ENCODE measurements at places on chromosomes 6 and 20.

DNA sequence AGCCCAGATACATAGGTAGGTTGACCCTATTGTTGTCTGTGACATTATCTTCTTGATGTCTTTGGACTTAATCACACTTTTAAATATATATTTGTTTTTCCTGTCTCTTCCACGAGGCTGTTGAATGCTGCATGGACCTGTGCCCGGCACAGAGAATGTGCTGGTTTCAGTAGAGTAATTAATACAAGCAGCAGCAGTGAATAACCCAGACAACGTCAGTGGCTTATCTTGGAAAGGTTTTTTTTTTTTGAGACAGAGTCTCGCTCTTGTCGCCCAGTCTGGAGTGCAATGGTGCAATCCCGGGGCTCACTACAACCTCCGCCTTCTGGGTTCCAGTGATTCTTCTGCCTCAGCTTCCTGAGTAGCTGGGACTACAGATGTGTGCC, 108.2 kb downstream of the CDH26 start:
- DNase-seq = no peak

- no peak for DNase-seq
These were observed 160.3 kb downstream of the KIF16B start for GRCh38 chr20:16412906-16413305.

DNA sequence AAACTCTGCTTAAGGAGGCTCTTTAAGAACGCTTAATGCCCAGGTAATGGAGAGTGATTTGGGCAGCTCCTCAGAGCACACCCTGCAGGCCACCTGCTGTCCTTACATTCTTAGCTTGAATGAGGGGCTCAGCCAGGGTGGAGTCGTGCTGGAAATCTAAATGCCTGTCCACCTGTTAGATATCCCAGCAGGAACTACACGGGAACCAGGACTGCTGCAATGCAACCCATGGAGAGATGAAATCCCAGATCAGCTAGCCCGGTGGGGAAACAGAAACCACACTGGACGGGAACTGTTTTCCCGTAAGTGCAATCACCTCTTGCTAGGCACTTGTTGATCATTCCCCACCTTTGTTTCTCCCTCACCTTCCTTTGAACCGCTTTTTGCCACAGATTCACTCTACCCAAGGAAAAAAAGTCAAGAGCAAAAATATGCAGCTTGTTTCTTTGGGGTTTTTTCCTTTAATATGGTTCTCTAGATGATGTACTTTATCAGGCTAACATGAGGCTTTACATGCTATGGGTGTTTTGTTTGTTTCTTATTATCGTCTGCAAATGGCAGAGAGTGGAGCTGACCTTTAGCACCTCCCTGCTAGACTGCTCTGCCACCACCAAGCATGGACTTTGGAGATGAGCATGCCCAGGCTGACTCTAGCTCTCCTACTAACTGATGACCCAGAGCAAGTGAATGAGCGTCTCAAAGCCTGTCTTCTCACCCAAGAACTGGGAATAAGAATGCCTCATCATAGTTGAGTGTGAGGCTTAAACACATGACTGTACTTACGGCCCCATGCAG, 125.9 kb upstream of the TNFAIP3 start:
- no peak for DNase-seq

DNA sequence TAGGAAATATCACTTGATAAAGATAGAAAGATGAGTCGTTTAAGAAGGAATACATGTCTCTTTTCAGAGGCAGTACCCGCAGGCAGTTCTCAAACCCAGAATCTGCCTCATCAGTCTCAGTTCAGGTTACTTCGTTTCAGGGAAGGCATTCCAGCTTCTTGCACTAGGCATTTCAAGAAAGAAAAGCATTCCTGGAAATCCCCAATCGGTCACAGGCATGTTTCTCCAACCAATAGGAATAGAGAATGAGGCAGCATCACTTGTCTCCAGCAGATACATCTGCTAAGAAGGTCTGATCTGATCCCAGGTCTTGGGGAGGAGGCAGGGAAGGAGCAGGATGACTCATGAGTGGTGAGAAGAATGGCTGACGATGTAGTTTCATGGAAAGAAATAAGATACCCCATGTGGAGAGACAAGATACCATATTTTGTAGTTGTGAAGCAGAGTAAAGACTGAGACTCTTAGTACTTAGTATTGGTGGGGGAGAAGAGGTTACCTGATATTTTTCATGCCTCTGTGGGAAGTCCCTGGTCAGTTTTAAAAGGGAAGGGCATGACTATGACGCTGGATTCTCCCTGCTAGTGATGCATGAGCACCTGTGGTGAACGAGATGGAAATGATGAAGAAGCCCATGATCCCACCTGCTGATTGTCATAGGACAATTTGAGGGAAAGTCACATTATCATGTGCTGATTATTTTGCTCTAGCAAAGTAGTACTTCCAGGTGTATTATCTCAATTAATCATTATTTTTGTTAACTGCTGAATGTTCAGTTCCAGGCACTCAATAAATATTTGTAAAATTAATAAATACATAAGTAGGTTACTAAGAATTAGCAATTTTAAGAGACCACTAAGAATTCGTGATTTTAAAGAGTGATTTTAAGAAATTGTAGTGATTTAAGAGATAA, 20.3 kb upstream of the HLA-DRB1 start:
- no peak for DNase-seq
